ENCODE measurements at places on chromosomes 2 and 18.
A peak's percentile ranks its signal among the peaks of the same experiment; 100 is the strongest.

DNA sequence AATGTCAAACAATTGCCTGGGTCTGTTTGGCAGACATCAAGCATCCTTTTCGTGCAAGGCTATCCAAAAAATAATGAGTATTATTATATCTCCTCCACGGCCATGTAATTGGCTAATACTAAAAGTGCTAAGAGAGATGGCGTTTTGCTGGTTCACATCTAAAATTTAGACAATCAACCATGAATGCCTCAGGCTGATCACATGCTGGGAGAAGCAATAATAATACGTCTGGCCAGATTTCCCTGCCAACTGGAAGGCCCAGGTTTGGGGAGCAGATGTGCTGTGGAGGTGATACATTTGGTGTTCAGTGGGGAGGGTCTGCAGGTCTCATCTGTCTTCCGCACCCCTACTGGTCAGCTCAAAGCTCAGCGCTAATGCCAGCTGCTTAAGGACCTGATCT, 60.3 kb upstream of the CREB1 start:
- DNase-seq: peak; percentile 36

DNA sequence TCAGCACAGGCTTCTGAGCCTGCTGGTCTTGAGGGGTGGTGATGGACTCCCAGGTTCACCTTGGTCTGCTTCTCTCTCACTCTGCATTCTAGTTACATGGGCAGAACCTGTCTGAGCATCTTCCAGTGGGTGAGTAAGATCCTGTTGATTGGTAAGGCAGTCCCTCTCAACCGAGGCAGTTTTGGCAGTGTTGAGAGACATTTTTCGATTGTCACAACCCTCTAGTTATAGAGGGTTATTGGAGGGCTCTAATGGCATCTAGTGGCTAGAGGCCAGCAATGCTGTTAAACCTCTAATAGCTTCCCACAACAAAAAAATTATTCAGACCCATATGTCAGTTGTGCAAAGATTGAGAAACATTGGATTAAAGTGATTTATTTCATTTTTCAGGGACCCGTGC, 9.3 kb upstream of the MGAT5 start:
- DNase-seq: no peak

GRCh38 chr2:62215306-62216064, 19.6 kb downstream of the B3GNT2 start:
- DNase-seq: peak; percentile 70

- DNase-seq: no peak
Measured at GRCh38 chr18:45387229-45387628, 228.0 kb upstream of the SLC14A2 start.

- no peak for DNase-seq
Measured at GRCh38 chr2:58180635-58181034, 60.5 kb downstream of the FANCL start.

GRCh38 chr18:70047931-70048603, 100.4 kb upstream of the CD226 start:
- no peak for DNase-seq

- peak; percentile 39 for DNase-seq
Measured at GRCh38 chr2:191441496-191442214, 196.5 kb downstream of the MYO1B start.

- DNase-seq: no peak
Measured at GRCh38 chr2:200477667-200478131, 32.2 kb downstream of the KCTD18 start.

DNA sequence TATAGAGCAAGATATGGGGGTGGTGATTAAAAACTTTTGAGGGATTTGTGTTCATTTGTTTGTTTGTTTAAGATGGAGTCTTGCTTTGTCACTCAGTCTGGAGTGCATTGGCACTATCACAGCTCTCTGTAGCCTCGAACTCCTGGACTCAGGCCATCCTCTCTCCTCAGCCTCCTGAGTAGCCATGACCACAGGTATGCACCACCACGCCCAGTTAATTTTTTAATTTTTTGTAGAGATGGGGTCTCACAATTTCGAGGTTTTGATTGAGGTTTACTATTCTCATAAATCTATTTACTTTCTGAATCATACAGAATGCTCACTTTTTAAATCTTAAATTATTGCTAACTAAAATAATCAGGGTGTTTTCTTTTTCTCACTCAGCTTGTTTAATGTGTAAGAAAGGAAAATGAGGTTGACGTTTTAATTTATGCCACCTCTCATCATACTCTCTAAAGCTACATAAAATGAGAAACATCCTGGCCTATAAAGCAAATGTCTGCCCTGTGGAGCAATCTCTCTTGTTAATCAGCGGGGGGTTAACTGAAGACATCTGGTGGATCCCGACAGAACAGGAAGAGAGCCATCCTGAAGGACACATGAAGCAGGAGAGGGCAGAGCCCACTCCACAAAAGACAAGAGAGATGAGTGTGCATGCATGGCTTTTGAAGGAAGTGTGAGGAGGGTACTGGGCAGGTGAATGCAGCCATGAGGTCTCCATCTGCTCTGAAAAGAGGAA, 589.1 kb upstream of the SLC8A1 start:
- peak; percentile 26 for DNase-seq

- no peak for DNase-seq
Measured at GRCh38 chr2:220202066-220202465, 574.6 kb downstream of the SLC4A3 start.

DNA sequence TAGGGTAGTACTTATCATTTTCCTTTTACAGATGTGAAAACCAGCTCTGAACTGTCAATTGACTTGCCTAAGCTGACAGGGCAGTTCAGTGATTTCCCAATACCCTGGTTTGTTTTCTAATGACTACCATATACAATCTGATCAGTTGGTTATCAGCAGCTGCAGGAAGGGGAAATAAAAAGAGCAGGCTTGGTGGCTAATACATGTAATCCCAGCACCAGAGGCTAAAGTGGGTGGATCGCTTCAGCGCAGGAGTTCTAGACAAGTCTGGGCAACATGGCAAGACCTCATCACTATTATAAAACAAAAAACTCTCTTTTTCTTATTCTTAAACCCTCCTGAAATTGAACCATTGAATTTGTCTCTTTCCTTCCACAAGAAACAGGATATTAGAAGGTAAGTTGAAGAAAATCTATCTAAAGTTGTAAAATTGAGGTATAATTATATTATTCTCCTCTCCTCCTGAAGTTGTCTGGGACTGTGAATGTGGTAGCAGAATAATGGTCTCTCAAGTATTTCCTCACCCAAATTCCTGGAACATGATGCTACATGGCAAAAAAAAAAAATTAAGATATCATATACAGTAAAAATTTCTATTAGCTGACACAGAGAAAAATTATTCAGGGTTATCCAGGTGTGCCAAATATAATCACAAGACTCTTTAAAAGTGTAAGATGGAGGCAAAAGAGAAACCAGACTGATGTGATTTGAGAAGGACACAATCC, 1441.6 kb downstream of the SUCLG1 start:
- DNase-seq: no peak

- no peak for DNase-seq
Measured at GRCh38 chr2:128727914-128728313, 409.2 kb upstream of the HS6ST1 start.

DNA sequence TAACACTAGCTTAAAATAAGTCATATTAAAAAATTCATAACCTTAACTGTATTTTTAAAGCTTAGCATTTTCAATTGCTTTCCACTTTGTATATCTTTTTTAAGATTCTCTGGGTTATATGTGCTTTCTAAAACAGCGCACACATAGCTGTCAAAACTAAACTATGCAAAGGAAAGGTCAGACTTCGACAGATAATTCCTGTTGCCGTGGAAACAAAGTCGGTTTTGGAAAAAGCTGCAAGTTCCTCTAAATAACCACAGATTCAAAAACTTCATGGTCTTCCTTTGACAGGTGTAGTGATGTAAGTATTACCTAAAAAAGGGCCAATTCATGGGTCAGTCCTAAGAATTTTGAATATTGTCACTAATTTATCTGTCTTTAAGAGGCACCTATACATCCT, 249.6 kb upstream of the TFPI start:
- no peak for DNase-seq

DNA sequence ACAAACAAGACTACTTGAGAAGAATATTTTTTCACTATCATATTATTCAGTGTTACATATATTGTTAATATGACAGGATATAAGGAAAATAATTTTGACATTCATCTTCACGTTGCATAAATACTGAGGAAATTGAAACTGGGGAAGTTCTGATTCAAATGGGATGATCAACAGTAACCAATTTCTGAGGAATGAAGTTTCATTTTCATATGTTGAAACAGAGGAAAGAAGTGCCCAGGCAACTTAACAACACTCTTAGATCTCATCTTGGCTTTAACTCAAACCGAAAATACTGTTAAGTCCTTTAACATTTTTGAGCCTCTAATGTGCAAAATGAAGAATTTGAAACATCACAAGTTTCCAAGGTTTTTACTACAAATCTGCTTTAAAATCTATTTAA, 612.2 kb upstream of the VRK2 start:
- no peak for DNase-seq

- DNase-seq: no peak
Measured at GRCh38 chr2:226865710-226866109, 29.9 kb downstream of the RHBDD1 start.

DNA sequence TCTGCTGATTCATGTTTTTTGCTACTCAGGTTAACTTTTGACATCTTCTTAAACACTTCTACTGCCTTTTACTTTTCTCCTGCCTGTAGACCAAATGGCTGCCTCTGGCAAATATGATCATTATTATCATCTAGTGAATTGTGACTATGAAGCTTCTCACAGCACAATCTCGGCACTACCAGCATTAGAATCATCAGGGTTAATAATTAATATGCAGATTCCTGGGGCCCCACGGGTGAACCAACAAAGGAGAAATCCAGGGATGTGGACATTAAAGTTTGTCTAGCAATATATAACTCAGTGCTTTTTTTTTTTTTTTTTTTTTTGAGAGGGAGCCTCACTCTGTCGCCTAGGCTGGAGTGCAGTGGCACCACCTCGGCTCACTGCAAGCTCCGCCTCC, 136.1 kb downstream of the SPOPL start:
- DNase-seq: no peak

- DNase-seq: no peak
Measured at GRCh38 chr2:68971591-68972231, 2.7 kb upstream of the GKN1 start.

DNA sequence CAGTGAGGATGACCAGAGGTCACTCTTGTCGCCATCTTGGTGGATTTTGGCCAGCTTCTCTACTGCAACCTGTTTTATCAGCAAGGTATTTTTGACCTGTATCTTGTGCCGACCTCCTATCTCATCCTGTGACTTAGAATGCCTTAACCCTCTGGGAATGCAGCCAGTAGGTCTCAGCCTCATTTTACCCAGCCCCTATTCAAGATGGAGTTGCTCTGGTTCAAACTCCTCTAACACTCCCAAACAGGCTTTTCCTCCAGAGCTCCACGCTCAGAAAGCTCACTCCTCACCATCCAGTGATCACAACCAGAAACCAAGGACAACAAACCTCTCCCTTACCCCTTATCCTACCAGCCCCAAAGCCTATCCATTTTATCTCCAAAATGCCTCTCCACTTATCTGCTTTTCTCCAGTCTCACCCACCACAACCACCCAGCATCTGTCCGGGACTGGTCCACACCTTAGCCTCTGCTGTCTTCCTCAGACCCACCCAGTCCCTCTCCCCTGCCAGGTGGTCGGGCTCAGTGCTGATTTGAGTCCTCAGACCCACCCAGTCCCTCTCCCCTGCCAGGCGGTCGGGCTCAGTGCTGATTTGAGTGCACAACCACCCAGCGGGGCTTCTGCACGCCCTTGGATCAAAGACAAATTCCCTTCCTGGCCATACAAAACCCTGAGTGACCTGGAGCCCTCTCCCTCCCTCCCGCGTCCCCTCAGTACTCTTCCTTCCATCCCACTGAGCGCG, 11.7 kb upstream of the SMAD7 start:
- no peak for DNase-seq

DNA sequence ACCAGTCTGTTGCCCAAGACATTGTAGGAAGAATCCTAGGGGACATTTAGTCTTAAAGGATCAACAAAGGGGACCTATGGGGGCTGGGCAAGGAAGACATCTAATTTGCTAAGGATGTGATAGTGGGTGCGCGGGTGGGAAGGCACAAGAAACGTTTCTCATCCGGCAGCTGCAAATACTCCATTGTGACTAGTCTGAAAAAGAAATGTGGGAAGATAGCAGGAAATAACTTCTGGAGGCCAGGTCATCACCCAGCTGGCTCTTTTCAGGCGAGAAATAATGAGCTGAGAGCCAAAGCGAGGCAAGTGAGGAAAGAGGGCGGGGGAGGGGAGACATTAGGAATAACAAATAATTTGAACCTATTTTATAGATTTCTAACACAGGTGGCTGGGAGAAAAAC, 70.3 kb upstream of the NCK2 start:
- DNase-seq: no peak

GRCh38 chr2:9631878-9632700, 1.3 kb upstream of the YWHAQ start:
- DNase-seq: no peak

GRCh38 chr2:204203704-204204103, 267.1 kb downstream of the ICOS start:
- no peak for DNase-seq
